ENCODE measurements at places on chromosomes 4 and X.

DNA sequence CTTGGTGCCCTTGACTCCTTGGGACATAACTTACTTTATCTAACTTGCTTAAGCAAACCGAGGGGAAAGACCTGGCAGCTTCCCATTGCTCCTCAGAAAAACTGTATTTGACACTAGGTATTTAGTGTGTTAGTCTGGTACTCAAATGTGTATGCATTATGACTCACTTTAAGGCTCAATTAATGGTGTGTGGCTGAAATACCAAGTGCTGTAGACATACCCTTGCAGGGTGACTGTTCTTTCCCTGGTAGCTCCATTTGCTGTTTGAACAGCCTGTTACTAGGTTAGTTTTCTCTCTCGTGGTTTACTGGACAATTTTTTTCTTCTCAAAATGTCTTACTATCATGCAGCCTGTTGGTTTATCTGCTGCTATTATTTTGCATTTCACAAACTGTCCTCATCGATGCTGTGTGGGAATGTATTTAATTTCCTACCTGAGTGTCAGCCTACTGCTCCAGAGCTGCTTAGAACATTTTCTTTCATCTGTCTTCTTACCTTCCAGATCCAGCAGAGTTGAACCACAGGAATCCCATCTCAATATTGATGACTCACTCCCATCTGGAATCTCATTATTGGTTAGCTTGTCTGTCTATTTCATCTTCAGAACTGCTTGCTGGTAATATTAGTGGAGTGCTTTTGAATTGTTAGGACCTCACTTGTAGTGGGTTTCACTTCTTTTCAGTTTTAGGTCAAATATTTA is 158.0 kb upstream of the FAT1 start:
- DNase-seq = no peak

GRCh38 chr4:147220833-147221232 is 260.1 kb upstream of the EDNRA start:
- DNase-seq = peak; percentile 39

- DNase-seq = no peak
Measured at GRCh38 chr4:26308568-26308967, 12.2 kb upstream of the RBPJ start.

DNA sequence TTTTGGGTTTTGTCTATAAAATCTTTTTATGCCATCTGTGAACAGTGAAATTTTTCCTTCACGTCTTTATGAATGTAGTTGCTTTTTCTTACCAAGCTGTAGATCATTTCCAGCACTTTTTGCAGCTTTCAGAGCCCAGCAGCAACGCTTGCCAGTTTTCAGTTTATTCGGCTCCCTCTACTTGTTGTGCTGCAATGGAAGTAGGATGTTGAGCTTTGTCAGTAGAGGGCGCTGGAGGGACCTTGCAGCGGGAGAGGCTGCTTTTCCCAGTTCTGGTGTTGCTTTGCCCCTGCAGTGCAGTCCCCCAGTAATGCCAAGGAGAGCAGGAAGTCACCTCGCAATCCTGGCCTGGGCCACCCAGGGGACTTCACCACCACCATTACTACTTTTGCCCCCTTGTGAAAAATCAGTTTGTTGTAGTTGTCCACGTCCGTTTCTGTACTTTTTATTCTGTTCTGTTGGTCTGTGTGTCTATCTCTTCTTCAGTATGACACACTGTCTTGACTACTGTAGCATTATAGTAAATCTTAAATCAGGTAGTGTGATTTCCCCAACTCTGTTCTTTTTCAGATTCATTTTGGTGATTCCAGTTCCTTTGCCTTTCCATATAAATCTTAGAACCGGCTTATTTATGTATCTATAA is 21.8 kb downstream of the CMC4 start:
- DNase-seq = no peak

- DNase-seq = no peak
Measured at GRCh38 chr4:15012017-15012788, 9.9 kb downstream of the CPEB2 start.

GRCh38 chr4:71130827-71131603 is 137.6 kb downstream of the DCK start:
- no peak for DNase-seq

- no peak for DNase-seq
Measured at GRCh38 chrX:149060921-149061320, 444.2 kb downstream of the IDS start.

GRCh38 chrX:125998432-125998831 is 167.7 kb downstream of the DCAF12L2 start:
- no peak for DNase-seq

DNA sequence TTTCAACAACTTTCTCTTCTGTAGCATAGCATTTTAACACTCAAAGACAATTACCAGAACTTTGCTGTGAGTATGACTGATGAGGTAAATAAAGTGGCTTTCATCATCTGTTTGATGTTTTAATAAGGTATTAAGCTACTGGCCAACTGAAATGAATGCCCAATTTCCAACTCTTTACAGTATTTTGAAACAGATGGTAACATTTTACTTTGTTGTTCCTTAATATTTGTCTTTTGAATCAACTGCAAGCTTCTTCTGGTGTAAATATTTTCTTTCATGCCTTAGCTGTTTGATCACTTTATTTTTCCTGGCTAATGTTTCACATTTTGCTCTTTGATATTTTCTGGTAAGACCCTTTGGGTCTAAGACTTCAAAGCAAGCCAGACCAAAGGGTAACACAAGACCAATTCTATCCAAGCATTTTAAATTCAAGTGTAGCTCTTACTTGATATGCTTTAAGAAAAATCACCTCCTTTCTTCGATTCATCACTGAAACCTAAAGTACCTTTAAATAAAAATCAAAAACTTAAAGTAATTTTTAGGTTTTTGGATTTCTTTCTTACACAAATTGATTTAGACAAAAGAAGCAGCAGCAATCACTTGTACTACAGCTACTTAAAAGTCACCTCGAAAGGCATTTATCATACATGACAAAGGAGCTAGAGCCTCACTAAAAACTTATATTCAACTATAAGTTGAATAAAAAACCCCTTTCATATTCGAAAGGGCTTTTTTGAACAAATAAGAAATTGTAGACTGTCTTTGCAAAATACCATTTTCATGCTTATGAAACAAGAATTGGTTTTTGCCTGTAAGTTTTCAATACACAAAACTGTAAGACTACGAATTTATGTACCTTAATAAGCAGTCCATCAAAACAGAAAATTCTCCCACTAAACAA is 57.6 kb downstream of the TBCK start:
- peak; percentile 23 for DNase-seq

DNA sequence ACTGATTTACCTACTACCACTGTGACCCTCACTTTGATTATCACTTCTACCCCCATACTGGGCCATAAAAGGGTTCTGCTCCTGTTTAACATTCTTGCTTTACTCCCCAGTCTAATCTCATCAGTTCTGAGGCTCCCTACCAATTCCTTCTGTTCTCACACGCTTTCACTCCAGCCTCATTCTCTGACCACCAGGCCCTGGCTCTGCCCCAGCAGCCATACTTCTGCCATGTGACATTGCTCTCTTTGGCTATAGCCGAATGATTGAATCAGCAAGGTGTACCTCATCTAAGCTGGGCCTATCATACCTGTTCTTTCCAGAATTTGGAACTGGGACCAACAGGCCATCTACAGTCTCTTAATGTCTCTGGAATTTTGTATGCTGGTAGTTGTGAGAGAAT is 14.4 kb upstream of the ELF2 start:
- DNase-seq = no peak

GRCh38 chrX:31179203-31179602 is 107.4 kb upstream of the FTHL17 start:
- DNase-seq = no peak

DNA sequence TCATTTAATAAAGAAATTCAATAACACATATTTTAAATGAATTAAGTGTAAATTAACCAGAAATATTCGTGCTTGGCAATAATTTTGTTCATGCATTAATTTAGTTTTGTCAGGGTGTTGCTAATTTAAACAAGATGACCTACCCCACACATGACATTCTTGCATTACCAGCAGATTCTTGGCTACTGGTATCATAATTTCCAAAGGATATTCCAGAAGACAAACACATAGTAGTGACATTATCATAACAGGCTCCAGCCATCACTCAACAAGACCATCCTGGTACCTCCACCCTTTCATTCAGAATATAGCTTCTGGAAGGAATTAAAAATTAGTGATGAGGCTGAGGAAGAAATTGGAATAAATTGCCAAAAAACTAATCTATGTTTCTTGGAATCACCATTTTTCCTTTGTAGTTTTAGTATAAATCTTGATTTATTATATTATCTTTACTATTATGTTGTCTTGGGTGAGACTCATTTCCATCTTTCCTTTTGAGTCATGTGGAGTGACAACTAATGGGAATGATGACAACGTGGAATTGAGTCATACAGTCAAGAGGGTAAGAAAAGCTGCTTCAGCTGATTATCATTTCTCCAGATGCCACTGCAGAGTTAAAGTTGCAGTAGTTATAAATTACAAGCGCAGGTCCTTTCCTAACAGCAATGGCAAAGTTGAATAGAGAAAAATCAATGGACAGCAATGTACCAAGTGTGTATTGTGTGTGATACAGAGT is 30.9 kb upstream of the HHIP start:
- no peak for DNase-seq

DNA sequence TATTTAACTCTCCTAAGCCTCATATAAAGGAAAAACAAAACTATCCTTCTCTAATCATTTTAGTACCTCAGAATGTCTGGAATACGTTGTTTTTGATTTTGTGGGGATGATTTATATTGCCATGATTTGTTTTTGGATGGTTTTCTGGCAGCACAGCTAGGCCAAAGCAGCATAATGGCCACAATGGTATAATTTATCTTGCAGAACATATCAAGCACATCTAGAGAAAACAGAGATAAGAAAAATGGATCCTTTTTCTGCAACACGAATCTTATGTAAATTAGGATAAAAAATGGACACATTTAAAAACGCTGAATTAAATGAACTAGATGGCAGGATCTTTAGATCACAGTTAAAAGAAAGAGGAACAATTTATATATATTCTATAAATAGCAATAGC is 269.9 kb upstream of the FAT4 start:
- DNase-seq = no peak

- no peak for DNase-seq
Measured at GRCh38 chr4:37455301-37456131, 211.0 kb downstream of the NWD2 start.

DNA sequence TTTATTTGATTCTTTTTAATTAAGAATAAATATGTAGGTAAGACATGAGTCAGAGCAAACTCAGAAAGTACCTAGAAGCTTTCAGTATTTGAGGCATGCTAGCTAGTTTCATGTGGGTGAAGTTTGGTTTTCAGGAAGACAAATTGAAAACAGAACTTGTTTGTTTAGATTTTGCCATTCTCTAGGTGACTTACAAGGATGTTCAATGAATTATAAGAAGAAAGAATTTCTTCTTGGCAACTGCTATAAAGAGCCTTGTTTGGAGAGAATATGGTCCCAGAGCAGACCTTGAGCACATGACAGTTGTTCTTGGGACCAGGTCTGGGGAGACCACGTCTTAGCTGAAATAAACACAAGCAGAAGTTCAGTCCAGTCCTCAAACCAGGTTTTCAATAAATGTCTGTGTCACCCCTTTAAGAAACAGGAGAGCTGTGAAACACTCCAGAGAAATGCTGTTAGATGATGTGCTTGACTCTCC is 38.0 kb upstream of the IL21 start:
- no peak for DNase-seq

GRCh38 chrX:31279359-31279758 is 207.5 kb upstream of the FTHL17 start:
- DNase-seq = peak; percentile 3

DNA sequence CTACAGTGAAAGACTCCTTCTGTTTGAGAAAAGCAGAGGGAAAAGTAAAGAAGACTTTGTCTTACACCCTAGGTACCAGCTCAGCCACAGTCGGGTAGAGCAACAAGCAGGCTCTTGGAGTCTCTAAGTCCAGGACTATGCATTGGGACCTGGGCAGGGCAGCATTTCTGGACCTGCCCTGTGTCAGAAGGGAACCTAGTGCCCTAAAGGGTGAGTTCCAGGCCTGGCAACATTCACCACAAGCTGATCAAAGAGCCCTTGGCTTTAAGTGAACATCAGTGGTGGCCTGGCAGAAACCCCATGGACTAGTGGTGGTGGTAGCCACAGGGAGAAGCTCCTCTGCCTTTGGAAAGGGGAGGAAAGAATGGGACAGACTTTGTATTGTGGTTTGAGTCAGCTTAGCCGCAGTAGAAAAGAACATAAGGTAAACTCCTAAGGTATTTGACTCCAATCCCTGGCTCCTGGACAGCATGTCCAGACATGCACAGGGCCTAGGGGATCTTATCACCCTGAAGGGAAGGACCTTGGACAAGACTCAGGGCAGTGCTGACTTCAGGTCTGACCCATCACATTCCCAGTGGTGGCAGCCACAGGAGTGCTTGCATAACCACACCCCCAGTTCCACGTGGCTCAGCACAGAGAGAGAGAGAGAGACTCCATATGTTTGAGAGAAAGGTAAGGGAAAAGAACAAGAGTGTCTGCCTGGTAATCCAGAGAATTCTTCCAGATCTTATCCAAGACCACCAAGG is 32.6 kb downstream of the CCDC158 start:
- DNase-seq = no peak

DNA sequence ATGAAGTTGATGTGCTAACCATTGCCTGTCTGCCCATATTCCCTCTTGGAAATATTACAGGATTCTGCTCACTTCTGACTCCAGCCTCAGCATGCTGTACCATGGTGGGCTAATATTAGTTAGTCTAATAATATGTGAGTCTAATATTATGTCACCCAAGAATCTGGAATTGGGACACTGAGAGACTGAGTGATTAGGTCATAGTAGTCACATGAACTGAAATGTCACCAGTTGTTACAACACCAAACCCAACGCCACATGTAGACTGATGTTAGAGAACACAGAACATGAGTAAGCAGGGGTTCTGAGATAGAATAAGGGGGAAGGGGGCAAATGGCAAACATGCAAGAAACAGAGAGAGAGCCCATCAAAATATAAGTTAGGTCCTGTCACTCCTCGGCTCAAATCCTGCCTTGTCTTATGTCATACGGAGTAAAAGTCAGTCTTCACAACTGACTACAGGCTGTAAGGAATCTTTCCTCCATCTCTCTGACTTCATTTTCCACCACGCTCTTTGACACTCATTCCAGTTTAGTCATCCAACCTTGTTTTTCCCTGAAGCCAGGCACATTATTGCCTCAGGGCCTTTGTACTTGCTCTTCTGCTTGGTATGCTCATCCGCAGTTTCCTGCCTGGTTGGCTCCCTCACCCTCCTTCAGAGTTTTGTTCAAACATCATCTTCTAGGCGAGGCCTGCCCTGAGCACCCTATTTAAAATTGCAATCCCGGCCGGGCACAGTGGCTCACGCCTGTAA is 9.6 kb upstream of the SLAIN2 start:
- no peak for DNase-seq

GRCh38 chr4:124288706-124289486 is 423.6 kb downstream of the ANKRD50 start:
- DNase-seq = no peak
